ENCODE measurements at places on chromosomes 2 and 18.

- no peak for DNase-seq
These were observed 281.1 kb upstream of the COL3A1 start for GRCh38 chr2:188693111-188693510.

DNA sequence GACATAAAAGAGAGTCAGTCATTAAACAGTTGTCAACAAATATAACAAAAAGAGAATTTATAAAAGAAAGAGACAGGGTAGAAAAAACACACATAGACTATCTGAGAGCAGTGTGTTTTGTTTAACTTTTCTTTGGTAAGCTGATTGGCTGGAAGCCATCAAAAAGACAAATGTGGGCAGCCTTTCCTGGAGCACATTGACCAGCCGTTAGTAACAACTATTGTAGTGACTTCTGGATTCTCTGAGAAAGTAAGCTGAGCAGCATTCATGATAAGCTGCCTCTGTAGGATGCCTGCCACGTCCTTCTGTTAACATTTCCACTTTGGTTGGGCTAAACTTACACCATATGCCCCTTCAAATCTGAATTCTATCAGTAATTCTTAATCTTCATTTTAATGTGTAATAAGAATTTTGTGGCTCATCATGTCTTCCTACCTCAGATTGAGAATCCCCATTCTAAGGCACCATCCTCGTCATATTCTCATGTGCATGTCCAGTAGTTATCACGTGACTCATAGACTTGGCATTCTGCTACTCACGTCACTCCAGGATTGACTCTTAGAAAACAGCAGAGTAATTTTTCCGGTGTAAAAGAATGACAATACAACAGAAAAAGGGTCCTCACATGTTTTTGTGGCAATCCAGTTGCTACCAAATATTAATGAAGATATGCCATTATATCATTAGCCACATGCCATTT is 43.4 kb upstream of the DNAJC10 start:
- DNase-seq: no peak

DNA sequence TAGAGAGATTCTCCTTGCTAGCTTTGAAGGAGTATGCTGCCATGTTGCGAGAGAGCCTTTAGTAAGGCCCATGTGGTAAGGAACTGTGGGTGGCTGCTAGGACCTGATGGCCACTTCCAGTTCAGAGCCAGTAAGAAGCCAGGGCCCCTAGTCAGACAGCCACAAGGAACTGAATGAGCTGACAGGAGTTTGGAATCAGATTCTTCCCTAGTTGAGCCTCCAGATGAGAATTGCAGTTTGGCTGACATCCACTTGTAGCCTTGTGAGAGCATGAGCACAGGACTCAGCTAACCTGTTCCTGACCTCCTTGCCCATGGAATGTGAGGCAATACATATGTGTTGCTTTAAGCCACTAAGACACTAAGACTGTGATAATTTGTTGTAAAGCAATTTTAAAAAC is 1.2 kb upstream of the WDR7 start:
- no peak for DNase-seq

- DNase-seq: no peak
These were observed 468 bp upstream of the SATB2 start for GRCh38 chr2:199458009-199458805.

DNA sequence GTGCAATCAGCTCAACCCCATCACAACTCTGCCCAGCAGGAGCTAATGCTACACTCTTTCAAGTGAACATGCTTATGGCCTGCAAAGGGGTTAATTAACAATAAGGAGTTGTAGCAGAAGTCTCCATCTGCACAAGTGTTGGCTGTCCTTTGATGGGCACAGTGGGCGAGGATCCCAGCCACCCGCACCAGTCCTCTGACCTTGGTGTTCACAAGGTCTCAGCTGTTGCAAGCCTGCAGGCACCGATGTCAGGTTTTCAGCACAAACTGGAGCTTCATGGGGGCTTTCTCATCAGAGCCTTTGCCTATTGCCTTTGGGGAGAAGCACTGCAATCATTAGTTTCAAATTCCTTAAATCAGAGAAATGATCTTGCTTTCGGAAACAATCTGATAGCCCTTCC is 60.9 kb upstream of the TMEM178A start:
- DNase-seq: no peak

DNA sequence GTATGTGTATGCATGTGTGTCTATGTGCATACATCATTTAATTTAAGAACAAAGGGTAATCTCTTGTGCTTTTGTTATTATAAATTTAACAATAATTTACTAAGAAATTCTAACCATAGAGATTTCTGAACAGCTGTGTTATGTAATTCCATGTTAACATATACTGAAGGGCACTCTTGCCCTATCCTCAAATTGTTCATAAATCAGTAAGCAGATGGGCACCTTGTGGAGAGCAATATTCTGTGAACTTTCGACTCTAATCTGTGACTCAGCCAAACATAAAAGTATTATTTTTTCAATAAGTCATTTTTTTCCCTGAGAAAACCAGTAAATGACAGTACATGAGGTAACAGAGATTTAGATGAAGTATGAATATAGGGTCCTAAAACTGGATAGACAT is 938.3 kb upstream of the CRIM1 start:
- no peak for DNase-seq

DNA sequence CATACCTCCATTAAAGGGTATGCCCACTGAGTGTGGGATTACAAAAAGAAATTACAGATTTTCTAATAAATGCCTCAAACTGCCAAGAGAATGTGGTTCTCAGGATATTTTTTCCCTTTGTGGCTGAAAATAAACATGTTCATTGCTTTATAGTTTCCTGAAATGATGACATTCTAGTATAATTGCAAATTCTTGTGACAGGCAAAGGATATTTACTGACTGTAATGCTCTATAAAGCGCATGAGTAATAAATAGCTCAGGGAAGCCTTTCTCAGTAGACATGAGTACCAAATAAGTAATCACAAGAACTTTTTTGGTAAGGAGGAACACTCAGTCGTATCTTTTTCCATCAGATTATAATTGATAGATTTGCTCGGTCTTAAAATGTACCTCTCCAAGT is 72.3 kb downstream of the FTCDNL1 start:
- DNase-seq: no peak

DNA sequence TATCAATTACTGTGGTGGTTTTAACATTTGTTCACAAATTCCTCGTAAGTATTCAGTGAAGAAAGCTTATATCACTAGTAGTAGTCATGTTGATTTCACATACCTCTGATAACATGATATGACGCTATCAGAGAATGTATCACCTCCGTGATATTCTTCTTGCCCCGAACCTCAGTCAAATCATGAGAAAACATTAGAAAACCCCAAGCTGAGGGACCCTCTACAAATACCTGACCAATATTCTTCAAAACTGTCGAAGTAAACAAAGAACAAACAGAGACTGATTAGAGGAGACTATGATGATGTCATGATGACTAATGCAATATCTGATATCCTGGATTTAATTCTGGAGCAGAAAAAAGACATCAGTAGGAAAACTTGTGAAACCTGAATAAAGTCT is 85.6 kb upstream of the SPOPL start:
- no peak for DNase-seq

- DNase-seq: no peak
These were observed 51.7 kb downstream of the MCFD2 start for GRCh38 chr2:46863882-46864281.

DNA sequence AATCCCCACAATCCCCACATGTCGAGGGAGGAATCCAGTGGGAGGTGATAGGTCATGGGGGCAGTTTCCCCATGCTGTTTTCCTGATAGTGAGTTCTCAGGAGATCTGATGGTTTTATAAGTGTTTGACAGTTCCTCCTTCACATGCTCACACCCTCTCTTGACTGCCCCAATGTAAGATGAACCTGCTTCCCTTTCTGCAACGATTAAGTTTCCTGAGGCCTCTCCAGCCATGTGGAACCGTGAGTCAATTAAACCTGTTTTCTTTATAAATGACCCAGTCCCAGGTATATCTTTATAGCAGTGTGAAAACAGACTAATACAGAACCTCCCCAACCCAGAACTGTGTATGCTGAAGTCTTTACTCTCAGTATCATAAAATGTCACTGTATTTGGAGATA is 289.5 kb upstream of the MMADHC start:
- DNase-seq: no peak

DNA sequence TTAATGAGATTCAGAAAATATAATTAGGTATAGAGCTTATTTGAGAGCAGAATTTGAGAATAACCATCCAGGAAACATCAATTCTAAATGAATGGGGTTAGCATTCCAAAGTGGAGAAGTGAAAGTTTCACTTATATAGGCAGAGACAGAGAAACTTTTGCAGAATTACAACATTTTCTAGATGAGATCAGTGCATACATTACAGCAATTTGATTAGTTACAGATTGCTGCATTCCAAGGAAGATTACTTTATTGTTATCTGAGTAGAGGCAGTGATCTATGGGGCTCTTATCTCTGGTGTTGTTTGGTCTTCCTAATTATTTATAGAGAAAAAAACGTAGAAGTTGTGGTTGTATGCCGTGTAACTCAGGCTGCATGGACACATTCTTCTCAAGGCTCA is 373.8 kb upstream of the SYT4 start:
- DNase-seq: no peak

DNA sequence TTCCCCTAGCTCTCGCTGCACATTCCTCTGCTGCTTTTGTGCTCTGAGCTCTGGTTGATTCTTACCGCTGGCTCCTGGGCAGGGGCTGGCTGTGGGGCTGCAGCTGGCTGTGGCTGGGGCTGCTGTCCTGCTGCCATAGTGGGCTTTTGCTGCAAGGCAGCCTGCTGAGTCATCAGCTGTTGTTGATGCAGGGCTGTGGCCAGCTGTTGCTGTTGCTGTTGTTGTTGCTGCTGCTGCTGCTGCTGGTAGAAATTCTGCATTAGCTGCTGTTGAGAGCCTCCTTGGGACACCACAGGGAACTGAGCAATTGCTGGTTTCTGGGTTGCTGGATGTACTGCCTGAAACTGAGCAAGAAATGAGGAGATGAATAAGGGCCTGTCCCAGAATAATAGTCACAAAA is 77.2 kb upstream of the NFU1 start:
- DNase-seq: no peak

DNA sequence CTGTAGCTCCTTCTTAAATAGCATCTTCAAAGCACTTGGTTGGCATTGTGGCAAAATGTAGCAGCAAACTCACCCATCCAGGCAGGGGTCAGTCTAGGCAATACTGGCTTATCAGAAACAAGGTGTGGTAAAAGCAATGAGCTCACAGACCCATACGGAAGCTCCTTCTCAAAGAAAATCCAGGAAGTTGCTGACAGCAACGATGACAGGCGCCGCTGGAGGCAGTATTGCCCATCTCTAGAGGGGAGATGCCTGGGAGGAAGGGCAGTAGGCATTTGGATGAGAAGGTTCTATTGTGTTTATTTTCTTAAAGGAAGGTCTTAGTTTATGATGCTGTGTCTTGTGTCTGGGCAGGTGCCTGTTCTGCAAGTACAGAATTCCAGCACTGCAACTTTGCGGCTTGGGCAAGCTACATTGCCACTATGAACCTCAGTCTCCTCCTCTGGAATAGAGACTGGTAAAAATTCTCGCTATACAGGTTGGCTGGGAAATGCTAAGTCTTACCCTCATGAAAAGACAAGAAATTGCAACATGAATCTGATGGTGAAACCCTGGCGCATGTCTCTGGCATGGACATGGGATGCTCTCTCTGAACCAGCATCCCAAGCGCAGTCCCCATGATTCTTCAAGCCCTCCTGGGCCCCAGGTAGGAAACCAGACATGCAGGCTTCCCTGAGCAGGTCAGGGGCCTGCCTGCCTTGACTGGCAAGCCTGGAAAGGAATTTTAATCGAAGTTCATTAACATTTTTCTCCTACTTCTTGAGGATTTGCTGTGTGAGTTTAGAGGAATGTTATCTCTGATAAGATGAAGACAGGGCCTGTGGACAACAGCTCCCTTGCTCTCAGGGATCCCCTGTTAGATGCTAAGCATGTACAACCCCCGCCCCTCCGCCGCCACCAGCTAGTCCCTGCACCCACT is 156.0 kb downstream of the TFCP2L1 start:
- DNase-seq: no peak

Measured in activated T-cell treated with anti-CD3 and anti-CD28 coated beads for 1 hour (primary cell).